Activated CD8-positive, alpha-beta memory T cell treated with anti-CD3 and anti-CD28 coated beads for 4 hours (primary cell): ENCODE measurements at places on chromosomes 13 and 19.

DNA sequence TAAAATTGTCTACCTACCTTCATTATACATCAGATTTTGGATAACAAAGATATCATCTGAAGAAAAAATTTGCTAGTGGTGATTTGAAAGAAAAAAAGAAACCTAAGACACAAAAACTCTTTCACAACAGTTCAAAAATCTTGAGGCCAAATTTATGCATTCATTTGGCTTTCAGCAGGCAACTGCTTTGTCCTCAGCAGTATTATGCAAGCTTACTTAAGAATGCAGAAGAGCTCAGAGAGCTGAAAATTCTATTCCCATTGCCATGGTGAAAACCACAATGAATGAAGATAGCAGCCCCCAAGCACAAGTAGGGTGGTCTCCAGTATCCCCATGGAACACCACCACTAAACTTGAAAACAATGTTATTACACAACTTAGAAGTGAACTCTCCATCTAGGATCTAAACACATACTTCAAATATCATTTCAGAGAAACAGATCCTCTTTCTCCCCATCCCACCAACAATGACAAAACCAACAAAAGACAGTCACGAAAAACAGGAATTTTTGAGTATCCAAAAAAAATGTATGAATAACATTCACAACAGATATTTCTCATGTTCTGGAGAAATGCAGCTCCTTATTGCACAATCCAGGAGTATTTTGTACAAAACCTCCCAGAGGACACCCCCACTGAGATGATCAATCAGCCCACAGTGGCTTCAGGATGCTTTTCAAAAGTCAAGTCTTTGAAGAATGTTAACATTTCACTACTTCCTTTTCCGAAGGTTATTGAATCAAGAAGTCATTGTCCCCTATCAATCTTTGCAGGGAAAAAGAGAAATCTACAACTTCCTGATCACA lies 192.7 kb downstream of the LHFPL6 start:
- DNase-seq = no peak

DNA sequence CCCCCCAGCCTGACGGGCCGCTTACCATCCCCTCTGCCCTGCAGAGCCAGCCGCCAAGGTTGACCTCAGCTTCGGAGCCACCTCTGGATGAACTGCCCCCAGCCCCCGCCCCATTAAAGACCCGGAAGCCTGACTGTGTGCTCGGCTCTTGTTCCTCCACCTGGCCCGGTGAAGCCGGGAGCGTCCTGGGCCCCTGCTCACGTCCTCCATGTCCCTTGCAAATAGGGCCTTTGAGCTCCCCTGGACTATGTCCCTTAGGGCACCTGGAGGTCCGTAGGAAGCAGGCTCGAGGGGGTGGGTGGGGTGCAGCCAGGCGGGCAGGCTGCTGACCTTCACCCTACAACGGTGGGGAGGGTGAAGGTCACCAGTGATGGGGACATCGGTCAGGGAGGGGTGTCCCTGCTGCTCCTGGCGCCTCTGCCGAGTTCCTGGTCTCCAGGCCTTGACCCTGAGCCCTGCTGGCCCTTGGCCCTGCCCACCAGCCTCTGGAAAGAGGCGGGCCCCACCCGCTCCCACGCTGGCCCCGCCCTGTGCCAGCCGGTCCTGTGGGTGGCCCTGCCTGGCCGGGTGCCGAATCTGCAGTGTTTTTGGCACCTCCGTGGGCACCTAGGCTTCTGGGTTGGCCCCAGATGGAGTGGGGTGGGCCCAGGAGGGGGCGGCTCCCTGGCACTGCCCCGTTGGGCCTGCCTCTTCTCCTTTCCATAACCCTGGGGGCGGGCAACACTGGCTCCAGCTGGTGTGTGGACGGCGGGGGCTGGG lies 3.3 kb downstream of the ATP5F1D start:
- DNase-seq = no peak

GRCh38 chr19:10222201-10222890 lies 8.8 kb downstream of the S1PR2 start:
- DNase-seq = no peak

GRCh38 chr13:42812316-42812715 lies 30.9 kb downstream of the FAM216B start:
- no peak for DNase-seq

DNA sequence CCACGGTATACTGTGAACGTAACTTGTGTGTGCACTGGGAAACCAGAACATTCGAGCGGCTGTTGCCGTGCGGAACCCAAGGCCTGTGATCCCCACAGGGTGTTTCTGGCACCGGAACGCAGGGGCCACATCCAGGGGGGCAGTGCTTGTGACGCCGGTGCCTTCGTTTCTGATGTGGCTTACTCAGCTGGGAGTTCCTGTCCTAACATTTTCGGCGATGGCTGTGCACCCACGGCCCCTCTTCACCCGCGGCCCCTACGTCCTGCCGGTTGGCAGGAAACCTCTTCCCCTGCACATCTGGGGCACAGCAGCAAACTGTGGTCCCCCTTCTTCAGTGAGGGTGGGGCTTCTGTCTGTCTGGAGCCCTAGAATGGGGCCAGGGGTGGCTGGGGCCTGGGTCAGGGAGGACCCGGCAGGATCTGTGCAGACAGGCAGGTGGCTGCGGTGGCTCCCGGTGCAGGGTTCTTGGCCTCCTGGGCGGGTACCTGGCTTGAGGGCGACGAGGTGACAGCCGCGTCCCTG lies 26.2 kb downstream of the CSNK1G2 start:
- DNase-seq = no peak

DNA sequence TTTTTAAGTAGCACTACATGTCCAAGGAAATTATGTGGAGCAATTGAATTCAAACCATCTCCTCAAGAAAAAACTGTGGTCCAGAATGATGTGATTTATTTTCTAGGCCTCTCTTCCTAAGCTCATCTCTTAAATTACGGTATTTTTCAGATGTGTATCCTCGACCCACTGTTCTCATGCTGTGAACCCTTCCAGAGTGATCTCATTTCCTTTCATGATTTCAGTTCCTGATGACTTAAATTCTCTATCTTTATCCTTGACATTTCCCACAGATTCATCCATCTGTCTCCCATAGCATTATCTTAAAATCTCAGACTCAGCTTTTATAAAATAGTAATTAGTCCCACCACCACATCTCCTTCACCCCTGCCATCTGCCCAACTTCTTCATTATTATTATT lies 117.6 kb upstream of the SPRY2 start:
- no peak for DNase-seq

GRCh38 chr13:101455863-101456262 lies 3.4 kb downstream of the ITGBL1 start:
- no peak for DNase-seq

DNA sequence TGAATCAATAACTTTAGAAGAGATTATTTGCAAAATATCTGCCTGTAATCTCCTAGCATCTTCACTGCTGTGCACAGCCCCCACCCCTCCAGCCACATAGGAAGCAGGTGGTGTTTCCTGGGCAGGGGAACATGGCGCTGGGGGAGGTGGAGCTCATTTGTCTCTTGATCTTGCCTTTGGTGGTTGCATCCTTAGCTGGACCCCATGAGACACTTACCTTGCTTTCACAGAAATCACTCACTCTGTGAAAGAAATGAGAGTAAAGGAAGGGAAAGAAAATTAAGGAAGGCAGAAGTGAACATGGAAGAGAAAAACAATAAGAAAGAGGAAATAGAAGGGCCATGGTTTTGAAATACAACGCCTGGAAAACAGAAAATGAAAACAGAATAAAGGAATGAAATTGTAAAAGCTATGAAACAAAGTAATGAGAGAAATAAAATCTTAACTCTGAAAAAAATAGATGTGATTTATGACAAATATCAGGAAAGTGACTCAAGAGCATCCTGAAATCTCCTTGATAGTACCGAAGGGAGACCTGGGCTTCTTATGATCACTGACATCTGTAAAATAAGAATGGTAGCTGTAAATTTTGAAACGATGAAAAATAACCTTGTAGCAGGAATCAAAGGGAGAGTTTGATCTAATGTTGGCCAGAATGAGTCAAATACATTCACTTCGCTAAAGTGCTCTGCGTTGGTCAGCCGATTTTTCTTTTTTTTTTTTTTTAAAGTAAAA lies 17.2 kb upstream of the RNASEH2B start:
- peak; percentile 19 for DNase-seq

GRCh38 chr13:98539666-98540065 lies 37.2 kb downstream of the STK24 start:
- DNase-seq = no peak

DNA sequence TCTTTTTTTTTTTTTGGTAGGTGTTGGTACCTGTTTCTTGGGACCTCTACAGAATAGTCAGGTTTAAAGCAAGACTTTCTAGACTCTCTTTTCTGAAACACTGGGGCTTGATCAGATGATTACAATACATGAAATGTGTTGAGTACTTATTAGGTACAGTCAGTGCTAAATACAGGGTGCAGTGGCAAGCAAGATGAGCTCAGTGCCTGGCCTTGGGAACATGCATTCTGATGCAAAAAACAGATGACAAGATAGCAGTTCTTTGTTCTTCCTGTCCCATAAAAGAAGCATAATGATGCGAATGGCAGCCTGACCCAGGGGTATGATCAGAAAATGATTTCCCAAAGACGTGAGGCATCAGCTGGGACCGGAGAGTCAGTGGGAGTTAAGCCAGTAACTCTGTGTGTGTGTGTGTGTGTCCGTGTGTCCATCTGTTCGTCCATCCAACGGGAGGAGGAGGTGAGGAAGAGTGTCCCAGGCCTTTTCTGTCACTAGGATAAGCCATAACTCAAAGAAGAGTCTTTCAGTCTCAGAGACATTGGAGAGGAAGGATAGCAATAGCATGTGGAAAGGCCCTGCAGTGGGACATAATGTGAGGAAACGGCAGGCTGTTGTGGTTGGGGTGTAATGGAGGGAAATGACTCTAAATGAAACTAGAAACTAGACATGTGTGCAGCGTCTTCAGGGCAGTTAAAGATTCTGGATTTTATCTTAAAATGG lies 32.2 kb downstream of the SLAIN1 start:
- DNase-seq = no peak

DNA sequence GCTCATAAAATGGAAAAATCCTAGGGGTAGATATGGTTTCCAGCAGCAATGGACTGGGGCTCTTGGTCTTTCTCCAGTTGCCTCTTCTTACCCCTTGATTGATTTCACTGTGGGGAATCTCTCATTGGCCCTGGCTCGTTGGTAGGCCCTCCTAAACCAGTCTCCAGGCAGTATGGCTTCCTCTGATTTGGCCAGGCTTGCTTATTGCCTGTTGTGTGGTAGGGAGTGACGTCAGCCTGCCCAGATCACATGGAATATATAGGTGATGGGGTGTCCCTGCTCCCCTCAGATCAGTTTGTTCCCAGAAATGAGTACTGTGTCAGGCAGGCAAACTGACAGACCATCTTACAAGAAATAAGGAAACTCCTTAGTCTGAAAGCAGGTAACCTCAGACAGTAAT lies 5.7 kb upstream of the SELENOV start:
- DNase-seq = no peak

DNA sequence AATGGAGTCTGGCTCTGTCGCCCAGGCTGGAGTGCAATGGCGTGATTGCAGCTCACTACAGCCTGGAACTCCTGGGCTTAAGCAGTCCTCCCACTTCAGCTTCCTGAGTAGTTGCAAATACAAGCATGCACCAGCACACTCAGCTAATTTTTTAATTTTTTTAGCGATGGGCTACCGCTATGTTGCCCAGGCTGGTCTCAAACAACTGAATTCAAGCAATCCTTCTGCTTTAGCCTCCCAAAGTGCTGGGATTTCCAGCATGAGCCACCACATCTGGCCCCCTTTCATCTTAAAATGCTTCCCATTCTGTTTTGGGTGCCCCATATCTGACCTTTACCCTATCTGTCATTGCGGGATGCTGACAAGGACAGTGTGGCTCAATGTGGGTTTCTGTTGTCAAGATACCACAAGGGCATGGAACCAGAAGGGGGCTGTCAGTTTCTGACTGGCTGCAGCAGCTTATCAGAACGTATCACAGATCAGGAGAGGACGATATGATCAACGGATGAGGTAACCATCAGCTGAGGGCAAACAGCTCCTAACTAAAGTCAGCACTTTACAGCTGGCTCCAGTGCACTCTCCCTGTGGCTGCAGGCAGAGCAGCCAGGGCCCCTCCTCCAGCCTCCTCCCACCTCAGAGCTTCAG lies 32.4 kb downstream of the GPR42 start:
- no peak for DNase-seq

DNA sequence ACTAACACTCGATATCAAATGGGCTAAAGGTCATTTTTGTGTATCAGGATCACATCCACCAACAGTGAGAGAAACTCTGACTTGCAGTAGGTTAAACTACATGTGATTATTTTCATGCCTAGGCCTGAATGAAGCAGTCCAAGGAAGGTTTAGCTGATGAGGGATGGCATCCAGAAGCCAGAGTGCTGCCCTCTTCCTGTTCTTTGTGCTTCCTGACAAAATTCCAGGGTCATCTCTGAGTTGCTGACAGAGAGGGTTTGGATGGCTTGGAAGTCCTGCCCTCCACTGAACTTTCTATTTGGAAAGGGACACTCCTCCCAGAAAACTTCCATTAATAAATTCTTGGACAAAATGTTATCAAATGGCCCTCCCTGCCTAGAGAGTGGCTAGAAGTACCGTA lies 728.3 kb upstream of the SLC10A2 start:
- DNase-seq = no peak

DNA sequence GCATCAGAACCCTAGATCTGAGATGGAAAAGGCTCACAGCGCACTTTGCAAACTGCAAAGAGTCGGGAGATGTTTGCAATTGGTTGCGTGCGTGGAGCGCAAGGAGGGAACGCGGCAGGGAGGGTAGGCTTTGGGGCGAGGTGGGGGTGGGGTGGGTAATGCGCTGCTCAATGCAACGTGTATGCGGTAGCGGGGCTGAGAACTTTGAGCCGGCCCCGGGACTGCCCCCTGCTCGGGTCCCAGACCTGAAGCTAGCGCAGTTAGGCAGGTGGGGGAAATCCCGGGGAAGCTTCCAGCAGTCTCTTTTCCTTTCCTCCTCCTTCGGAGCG lies 971 bp downstream of the FOSB start:
- DNase-seq = no peak

- no peak for DNase-seq
Measured at GRCh38 chr13:19726611-19727010, 56.1 kb downstream of the PSPC1 start.

DNA sequence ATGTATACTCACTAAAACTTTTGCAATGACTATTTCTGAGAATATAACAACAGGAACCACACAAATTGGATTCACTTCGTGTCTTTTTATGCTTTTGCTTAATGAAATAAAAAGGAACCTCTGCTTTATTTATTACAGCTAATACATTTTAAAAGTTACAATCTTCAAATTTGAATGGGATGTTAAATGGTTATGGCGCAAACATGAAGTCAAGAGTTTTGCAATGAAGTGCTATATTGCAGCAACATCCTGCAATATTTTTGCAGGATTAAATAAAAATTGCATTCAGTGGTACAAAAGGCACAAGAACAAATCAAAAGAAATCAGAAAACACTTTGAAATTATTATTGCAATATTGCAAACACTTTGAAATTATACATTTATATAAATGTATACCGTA lies 1519.0 kb upstream of the MIR17HG start:
- no peak for DNase-seq

- DNase-seq = no peak
Measured at GRCh38 chr19:18644196-18645034, 7.6 kb downstream of the KLHL26 start.

GRCh38 chr19:8210421-8211101 lies 1.4 kb downstream of the CERS4 start:
- no peak for DNase-seq

- DNase-seq = peak; percentile 54
Measured at GRCh38 chr19:1855040-1855827, 7.0 kb upstream of the REXO1 start.
